ENCODE measurements at places on chromosomes 3 and 15.

- DNase-seq, result no peak
Measured at GRCh38 chr15:60396560-60396957, 1.2 kb downstream of the ANXA2 start.

DNA sequence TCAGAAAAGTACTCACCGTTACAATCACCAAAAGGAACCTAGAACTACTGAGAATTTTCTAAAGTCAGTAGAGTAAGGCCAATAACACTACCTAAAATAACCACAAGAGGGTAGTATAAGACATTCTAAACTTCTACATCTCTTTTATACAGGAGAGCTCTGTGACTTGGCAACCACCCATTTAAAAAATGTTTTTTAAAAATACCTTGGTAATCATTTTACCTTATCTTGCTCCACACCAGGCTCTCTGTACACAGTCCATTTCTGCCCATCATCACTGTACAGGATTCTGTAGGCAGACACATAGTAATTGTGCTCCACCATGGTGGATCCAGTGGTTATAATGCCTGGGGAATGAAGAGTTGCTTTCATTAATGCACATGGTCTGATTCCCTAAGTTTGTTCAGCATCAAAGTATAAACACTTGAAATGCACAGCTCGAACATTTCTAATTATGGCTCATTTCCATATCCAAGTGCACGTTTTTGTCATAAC, 54.5 kb downstream of the ST3GAL6 start:
- no peak for DNase-seq

- no peak for DNase-seq
Measured at GRCh38 chr3:17915341-17915740, 172.9 kb upstream of the TBC1D5 start.

- no peak for DNase-seq
Measured at GRCh38 chr3:175656461-175656860, 797.3 kb downstream of the NAALADL2 start.

GRCh38 chr3:184360070-184360928, 1.1 kb downstream of the CLCN2 start:
- DNase-seq, result no peak

GRCh38 chr3:50122071-50122470, 33.1 kb upstream of the SEMA3F start:
- DNase-seq, result no peak

- DNase-seq, result no peak
Measured at GRCh38 chr3:46410669-46411068, 3.6 kb downstream of the CCRL2 start.

GRCh38 chr3:142876417-142876816, 12.5 kb downstream of the PCOLCE2 start:
- no peak for DNase-seq

DNA sequence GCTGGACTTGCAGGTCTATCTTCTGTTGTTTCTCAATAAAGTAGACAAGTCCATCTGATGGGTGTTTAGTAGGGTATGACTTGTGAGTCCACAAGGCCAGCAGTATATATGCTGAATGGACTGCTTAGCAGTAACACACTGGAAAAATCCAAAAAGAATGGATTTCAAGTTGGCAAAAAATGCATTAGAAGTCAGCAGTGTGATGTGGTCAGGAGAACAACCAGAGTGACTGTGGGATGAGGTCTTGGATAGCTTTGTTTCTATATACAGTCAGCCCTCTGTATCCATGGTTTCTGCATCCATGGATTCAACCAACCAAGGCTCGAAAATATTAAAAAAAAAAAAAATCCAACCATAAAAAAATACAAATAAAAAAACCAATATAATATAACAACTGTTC, 55.8 kb downstream of the LPP start:
- no peak for DNase-seq

GRCh38 chr3:185763347-185764005, 61.4 kb downstream of the IGF2BP2 start:
- DNase-seq, result no peak

DNA sequence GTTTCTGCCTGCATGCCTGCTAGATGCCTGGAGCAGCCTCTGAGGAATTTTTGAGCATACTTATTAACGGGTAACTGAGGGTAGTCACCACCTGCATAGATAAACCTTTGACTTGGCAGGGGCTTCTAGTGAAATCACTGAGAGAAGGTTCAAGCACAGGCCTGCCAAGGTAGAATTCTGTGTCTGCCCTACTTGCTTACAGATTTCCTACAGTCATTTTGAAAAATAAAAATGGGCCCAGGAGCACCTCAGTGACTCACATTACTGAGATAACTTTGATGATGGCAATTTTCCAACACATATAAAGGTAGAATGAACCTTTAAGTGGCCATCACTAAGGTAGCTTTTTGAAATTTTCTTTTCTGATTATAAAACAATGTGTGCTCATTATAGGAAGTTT, 10.8 kb downstream of the CRTAP start:
- no peak for DNase-seq

DNA sequence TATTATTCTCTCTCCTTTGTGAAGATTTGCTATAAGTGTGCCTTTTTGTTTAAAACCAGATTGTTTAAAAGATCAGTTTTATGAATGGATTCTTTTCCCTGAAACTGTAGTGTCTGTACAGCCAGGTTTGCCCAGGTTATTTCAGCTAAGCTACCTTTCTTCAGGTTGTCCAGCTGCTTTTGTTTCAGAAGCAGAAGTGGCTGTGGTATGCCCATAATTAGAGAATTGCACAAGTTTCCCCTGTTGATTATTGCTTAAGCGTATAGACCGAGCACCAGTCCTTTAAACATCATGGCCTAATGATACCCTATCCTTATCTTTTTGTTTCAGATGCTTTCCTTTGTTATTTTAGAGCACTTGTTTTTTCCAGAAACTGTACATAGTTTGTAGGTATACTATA, 10.2 kb downstream of the ASB7 start:
- DNase-seq, result no peak

DNA sequence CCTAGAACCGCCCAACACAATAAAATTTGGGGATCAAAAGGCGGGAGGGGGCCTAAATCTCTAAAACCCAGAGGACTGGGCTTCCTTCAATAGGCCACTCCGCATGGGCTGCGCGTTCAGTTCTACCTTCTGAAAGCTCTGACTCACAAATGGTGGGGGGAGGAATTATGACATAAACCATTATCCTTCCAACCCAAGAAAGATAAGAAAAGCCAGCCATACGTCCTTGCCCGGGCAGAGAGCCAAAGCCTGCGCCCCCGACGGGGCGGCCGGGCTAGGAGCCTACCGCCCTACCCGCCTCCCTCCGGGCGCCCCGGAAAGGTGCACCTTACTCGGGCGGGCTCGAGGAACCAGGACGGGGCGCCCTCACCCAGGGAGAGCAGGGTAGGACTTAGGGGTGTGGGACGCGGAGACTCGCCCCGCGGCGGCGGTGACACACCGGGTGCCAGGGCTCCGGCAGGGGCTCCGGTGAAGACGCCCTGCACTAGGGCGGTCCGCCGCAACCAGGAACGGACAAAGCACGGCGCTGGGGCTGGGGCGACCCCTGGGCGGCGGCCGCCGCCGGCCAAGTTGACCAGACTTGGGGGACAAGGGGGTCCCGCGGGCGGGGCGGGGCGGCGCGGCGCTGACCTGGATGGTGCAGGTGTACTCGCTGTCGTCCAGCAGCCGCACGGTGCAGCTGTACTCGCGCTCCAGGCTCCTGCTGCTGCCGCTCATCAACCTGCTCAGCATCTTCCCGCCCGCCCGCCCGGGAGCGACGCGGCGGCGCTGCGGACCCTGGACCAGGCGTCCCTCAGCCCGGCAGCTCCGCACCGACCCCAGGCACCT, 534 bp downstream of the FRMD5 start:
- DNase-seq, result peak; percentile 45

DNA sequence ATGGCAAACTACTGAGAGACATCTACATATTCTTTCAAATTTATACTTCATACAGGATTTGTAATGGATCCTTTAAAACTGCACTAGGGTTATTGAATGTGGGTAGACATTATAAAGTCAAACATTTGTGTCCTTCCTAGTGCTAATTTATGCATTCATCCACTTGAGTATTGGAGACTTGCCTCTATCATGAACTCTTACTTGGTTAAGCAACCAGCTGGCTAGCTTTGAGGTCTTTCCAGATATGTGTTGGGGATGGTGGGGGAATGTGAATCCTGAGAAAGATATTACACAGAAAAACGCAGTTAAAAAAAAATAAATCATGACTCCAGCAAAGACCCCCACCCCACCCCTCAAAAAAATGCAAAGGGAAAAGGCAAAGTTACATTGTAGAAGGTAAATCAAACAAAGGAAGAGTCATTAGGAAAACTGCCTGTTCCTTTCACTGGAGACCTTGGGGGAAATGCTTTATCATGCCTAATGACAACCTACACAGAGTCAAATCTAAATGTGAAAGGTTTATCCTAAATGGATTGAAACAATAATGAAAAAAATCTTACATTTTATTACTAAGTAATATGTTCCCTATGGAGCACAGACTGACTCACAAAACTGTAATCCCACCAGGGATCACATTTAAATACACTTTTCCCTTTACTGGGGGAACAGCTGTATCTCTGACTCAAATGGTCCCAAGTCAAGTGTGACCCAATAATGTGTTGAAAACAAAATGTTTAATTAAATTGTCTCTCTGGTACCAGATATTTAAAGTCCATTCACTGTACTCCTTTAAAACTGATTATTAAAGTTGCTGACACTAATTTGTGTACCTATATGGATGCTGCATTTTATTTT, 522.3 kb downstream of the ROBO1 start:
- no peak for DNase-seq
